ENCODE measurements at places on chromosomes 7 and 10.

DNA sequence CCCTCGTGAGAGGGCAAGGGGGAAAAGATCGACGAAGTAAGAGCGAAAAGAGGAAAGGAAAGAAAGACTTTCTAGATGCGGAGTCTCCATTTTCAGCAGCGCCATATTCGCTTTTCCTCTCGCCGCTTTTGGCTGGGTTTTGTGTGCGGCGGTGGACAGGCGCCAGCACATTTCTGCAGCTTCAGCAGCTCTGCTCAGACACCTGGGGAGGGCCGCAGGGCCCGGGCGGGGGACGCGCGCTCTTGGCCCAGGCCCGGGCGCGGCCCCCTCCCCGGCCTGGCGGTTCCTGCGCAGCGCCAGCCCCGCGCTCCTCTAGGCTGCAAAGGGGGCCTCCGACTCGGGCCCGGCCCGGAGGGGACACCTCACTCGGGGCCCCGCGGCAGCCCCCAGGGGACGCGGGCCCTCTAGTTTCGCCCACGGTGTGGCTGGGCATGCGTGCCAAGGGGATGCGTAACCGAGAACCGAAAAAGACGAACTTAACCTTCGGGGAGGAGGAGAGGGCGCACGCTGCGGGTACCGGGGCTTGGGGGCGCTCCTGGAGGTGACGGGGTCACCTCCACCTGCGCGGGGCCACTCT lies 34.5 kb upstream of the EBLN1 start:
- no peak for DNase-seq

- no peak for DNase-seq
Observed at GRCh38 chr10:95908450-95908849, 675 bp downstream of the CC2D2B start.

- DNase-seq = no peak
Observed at GRCh38 chr7:15795393-15795792, 108.9 kb upstream of the MEOX2 start.

DNA sequence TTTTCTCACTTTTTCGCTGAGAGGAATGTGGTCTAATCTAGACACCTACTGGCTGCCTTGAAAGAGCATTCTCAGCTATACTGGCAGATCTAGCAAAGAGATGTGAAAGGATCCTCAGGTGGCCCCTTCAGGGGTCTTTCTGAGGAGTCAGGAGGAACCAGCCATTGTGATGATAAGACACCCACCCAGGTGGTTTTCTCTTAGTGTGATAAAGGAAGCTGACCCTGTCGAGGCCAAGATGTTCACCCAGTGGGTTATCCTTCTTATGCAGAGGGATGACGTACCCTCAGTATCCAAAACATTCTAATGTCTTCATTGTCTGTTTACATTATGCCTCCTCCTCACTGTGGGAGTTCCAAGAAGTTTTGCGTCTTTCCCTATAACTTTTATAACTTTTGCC lies 98.3 kb upstream of the LRGUK start:
- DNase-seq = no peak

- DNase-seq = no peak
Observed at GRCh38 chr7:51046482-51046881, 263.8 kb upstream of the GRB10 start.

GRCh38 chr10:3702056-3702546 lies 82.9 kb downstream of the KLF6 start:
- DNase-seq = no peak

DNA sequence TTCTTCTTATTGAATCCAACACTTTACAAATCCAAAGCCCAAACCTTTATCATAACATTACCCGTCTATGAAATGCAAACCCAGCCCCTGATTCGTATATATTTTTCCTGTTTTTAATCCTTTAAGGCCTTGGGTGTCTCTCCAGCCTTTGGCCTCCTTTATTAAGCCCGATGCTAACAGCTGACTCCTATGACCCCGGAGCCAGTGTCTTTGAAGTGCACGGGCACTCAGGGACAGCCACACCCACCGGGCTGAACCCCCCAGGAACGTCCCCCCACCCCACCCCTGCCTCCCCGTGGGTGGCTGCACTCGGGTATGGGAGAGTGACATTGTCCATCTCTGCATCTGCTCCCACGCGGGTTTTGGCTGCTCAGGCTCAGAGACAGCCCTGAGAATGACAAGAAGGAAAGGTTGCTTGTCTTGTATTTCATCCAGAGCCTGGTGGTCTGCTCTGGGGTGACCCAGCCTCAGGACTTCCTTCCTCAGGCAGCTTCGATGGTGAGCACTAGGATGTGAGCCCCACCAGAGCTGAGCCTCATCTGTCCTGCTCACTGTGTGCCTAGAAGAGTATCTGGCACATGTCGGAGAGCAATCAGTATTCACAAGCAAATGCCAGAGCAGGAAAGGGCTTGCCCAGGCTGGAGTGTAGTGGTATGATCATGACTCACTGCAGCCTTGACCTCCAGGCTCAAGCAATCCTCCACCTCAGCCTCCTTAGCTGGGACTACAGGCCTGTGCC lies 210.4 kb downstream of the SKIDA1 start:
- DNase-seq = no peak

DNA sequence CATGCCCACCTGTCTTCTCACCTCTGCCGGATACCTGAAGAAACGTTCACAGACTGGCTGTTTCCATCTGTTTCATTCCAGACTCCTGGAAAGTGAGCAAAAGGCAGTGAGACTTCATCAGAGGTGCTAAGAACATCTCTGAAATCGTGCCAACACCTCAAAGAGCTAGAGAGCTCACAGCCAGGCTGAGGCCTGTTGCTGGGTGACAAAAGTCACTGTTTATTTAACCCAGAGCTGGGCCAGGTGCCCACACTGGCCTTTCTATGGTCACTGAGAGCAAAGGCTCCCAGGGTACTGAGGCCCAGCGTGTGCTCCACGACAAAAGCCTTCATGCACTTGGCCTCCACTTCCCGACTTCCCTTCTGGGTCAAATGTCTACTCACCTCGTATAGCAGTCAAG lies 3.7 kb upstream of the NANOS1 start:
- peak; percentile 30 for DNase-seq

All from activated CD8-positive, alpha-beta memory T cell treated with anti-CD3 and anti-CD28 coated beads, Interleukin-2, amount 50 U/mL, for 48 hours (primary cell).